ENCODE measurements at places on chromosomes 1 and 21. TPM values are rescaled to one million over a fixed set of nuclear protein-coding genes. Genes with fewer than 3 reads are reported as not detected.

NCAM2 gene
- total RNA-seq = 5.1 TPM

LIN28A gene
- total RNA-seq = not detected

HORMAD1 gene
- not detected for total RNA-seq

MRPS6 gene
- total RNA-seq = 44.0 TPM

NIT1 gene
- total RNA-seq = 35.6 TPM

ACTL8 gene
- total RNA-seq = not detected

AGT gene
- total RNA-seq = 3.7 TPM

BCL10 gene
- total RNA-seq = 9.3 TPM

DMBX1 gene
- total RNA-seq = not detected

TSSK3 gene
- total RNA-seq = 3.7 TPM

GCSAML gene
- total RNA-seq = 0.23 TPM

MMP23B gene
- total RNA-seq = 3.2 TPM

GOLT1A gene
- total RNA-seq = 0.83 TPM

DNA sequence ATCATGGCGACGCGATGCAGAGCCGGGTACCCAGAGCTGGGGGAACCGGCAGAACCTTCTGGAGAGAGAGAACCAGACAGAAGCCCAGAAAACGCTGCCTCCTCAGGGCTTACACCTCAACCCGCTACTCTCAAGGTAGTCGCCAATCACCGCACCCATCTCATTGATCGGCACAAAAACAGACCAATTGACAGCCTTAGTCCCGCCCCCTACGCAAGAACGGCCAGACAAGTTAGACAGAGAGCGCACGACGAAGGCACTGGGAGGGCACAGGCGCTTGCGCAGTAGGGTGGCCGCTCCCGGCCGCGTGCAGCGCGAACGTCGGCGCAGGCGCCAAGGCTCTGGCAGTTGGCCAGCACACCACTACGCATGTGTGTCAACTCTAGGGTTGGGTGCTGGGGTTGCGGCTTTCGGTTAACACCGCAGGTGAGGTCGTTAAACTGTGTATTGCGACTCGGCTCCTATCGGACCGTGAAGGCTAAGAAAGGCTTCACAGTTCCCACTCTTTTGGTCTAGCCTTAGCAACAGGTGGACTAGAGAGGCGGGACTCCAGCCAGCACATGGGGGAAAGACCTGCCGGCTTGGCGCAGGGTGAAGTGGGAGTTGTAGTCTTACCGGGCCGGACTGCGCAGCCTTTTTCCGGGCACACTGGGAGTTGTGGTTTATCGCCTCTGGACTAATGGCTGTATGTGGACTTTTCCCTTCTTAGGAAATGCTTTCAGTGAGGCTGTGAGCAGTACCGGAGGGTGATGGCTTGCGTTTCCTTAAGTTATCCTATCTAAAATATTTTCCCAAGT, at the start of the genes CCT3 and TSACC:
Gene CCT3 (minus strand): TSS at position 113 of the 797 bp plus-strand sequence. CDS start 108 bp downstream, at position 5.
Gene TSACC (plus strand): TSS at position 347 of the 797 bp plus-strand sequence. CDS start 1,232 bp downstream, outside the sequence.
- peak; percentile 100 for DNase-seq

- no peak for DNase-seq
Observed at GRCh38 chr1:59089922-59090457, 206.9 kb upstream of the FGGY start.

- no peak for DNase-seq
Observed at GRCh38 chr1:47859092-47859743, 138.0 kb downstream of the TRABD2B start.

DNA sequence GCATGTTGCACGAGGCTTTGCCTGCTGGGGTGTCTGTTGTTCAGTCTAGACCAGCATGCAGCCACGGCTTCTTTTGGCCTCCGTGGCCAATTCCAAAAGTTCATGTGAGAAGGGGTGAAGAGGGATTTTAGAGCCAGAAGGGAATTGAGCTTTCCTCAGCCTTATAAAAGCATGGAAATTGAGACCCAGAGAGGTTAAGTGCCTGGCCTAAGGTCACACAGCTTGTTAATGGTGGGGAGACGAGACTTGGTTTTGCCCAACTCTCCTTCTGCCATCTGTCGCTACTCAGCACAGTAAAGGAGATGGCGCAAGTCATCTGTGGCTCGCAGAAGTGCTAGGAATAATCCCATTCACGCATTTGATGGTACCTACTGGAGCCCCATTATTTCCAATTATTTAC, 25.7 kb downstream of the ZBTB18 start:
- DNase-seq = peak; percentile 72

DNA sequence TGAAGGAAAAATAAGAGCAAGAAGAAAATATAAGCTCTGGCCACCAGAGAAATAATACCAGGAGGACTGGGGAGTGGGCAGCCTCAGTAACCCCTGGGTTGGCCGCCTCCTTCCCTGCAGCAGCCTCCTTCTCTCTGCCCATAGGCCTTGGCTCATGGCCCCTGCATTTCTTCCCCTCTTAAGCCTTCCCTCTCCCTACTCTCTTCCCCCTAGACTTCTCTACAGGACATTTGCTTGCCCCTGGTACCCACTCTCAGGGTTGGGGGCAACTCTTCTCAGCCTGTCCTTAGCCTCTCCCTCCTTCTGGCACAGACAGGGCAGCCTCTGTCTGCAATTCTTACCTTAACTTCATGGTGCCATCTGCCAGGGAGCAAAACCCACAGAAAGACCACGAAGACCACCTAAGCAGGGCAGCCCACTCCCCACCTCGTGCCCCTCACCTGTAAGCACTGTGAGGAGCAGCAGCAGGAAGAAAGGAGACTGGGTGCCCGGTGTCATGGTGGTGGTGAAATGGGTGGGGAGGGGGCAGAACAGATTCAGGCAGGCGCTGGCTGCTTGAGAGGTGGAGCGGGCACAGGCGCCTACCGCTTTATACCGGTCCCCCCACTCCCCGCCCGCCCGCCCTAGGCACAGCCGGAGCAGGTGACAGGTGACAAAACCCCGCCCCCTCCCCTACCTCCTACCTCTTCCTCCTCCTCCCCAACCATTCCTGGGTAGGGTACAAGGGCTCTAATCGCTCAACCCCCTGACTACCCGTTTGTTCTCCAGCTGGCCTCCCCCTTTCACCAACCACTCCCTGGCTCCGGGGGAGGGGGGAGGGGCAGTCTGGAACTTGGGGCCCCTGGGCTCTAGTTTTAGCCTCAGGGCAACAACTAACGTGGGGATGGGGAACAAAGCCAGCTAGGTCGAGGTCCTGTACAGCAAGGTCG, 15.1 kb downstream of the THBS3 start:
- no peak for DNase-seq

- no peak for DNase-seq
Observed at GRCh38 chr1:195828325-195828724, 779.9 kb downstream of the KCNT2 start.

GRCh38 chr21:41283211-41283818, 33.3 kb upstream of the FAM3B start:
- peak; percentile 91 for DNase-seq

GRCh38 chr21:36661511-36662309, 37.2 kb upstream of the SIM2 start:
- DNase-seq = no peak

GRCh38 chr1:203807196-203807595, 11.8 kb downstream of the ZBED6 start:
- DNase-seq = peak; percentile 64

- no peak for DNase-seq
Observed at GRCh38 chr1:181166377-181167196, 78.1 kb downstream of the IER5 start.

GRCh38 chr21:15076730-15077129, 11.9 kb upstream of the NRIP1 start:
- DNase-seq = no peak

DNA sequence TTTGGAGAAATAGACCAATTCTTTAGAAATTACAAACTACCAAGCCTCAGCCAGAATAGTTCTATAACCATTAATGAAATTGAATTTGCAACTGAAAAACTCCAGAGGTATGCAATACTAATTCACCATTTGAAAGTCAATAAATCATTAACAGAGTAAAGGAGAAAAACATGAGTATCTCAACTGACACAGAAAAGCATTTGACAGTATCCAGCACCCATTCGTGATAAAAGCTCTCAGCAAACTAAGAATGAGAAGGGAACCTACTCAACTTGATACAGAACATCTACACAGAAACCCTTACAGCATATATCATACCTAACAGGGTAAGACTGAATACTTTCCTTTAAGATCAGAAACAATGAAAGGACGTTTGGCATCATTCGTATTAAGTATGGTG, 54.3 kb downstream of the ST6GALNAC5 start:
- no peak for DNase-seq

DNA sequence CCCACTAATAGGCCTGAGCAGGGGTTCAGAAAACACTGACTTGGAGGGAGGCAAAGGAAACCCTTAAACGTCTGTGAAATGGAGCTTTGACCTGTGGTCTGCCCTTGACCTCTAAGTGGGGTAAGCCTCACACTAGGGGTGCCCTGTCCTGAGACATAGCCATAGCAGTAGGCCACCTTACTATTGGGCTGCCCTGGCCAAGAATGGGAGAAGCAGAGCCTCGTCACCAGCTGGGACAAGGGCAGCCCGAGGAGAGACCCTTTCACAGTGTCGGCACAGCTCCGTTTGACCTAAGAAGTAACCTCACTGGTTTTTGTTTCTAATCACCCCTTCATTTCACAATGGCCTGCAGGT, 26.4 kb upstream of the IFNAR2 start:
- peak; percentile 57 for DNase-seq

DNA sequence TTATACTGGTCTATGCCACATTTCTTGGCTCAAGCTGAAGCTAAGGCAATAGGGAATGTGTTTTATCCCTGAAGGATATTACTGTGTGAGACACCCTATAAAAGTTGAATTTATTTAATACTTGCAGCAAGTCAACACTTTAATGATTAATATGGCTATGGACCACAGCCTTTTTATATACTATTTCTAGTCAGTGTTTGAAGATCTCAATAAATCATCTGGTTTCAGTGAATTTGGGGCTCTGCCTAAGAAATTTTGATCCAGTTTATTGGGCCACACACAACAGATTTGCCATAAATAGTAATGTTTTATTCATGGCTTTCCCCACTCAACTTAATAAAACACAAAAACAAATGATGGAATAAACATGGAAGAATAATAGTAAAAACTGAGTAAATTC, 698.3 kb downstream of the ADGRL2 start:
- no peak for DNase-seq

DNA sequence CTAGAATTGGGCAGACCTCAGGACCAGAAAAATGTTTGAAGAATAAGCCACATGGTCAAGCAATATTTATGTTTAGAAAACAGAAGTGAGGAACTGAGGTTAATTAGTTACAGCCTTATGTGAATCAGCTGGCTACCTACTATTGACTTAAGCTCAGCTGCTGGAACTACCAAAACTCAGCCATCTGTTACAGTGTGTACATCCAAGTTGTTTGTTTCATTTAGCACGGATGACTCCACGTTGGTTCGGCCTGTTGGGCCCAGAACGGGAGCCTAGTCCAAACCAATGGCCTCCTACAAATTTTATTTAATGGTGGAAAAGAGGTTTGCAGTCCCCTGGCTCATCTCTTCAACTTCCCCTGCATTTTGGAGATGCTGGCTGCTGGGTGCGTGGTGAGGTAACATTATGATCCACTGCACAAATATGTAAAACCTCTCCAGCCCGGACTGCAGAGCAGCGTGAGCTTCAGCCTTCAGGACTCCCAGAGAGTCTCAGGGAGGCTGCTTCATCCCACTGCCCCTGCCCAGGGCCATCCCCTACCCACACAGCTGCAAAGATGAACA, 143.4 kb downstream of the ZZZ3 start:
- no peak for DNase-seq

- no peak for DNase-seq
Observed at GRCh38 chr21:42478504-42478903, 17.5 kb downstream of the RSPH1 start.

DNA sequence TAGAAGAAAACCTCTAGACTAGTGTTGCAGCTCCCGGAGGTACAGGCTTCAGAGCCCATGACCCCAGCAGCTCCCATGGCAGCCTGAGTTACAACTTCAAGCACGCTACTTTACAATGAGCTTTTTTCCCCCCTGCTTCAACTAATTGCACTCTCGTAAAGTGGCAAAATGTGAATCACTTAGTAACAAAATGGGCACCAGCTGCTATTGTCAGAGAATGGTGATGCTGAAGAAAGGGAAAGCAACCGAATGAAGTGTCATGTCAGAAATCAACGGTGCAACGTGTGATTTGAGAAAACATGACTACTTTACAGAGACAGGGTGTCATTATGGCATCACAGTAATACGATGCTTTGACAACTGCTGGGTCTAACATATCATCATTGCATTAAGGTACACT, 40.5 kb downstream of the ESRRG start:
- DNase-seq = no peak

DNA sequence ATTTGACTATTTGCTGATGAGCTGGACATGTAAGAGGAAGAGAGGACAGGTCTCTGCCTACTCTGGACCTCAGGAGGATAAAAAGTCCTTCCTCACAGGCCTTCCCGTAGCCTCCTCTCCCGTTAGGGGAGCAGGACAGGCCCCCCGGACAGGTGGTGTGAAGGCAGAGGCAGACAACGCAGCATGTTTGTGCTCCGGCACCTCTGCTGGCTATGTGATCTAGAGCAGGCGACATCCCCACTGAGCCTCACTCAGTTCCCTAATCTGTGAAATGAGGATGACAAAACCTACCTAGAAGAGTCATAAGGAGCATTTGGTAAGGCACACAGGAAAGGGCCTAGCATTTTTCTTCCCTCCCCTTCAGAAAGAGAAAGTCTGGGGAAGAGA, 34.8 kb downstream of the KIAA1614 start:
- no peak for DNase-seq

- no peak for DNase-seq
Observed at GRCh38 chr1:60503266-60503925, 429.8 kb upstream of the C1orf87 start.

DNA sequence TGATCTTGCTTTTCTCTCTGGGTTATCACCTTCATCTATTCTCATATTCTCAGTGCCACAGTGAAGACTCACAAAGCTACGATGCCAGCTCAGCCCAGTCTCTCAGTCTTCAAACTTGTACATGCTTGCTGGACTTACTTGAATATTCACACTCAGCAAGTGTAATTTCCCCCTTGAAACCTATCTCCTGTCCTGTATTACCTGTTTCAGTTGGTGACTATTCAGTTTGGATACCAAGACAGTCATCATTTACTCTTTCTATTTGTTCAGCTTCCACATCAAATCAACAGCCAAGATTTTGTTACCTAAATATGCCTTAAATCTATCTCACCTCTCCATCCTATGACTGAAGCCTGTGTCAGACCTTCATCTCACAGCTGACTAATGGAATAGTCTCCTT, 209.7 kb downstream of the LRRC7 start:
- no peak for DNase-seq

DNA sequence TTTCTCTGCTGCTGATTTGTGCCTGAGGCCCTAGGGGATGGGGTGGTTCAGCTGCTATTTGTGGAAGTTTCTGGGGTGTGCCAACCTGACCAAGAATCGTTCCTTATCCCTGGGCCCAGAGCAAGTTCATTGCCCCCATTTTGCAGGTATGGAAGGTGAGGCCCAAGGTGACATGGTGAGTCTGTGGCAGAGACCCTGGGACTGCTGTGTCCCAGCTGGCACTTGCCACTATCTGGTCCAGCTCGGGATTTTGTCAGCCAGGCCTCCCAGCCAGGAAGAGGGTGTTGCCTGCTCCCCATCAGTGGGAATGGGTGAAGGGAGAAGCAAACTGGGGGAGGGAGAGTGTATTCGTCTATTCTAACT, 18.9 kb upstream of the LRP8 start:
- DNase-seq = no peak

- DNase-seq = no peak
Observed at GRCh38 chr1:36203554-36204346, 20.5 kb upstream of the THRAP3 start.

All from esophagus muscularis mucosa (tissue), 4 donors.